A549 treated with GW870086 at 1 μM for 4 hours (cell line): ENCODE measurements at places on chromosomes 11 and 22. TPM values are rescaled to one million over a fixed set of nuclear protein-coding genes. Genes with fewer than 3 reads are reported as not detected.

Gene MYO7A
- 1.2 to 1.5 TPM (median 1.3 TPM) in 5 replicates for total RNA-seq

Gene DYNC2H1
- total RNA-seq = 5.9 to 6.9 TPM (median 6.7 TPM) in 5 replicates

Gene MS4A4A
- total RNA-seq = not detected in 5 replicates

Gene TBC1D10A
- 7.9 to 10.5 TPM (median 9.4 TPM) in 5 replicates for total RNA-seq

Gene PISD
- total RNA-seq = 20.5 to 27.7 TPM (median 25.2 TPM) in 5 replicates

Gene OMP
- total RNA-seq = not detected in 5 replicates

Gene KDM4F
- total RNA-seq = not detected in 5 replicates

Gene TRIM48
- 0.09 TPM in 1 of 5 replicates, not detected in the others for total RNA-seq

Gene TYR
- not detected in 5 replicates for total RNA-seq

Gene NCR3LG1
- 1.8 to 3.0 TPM (median 2.6 TPM) in 5 replicates for total RNA-seq

Gene DAGLA
- total RNA-seq = 5.1 to 8.2 TPM (median 7.1 TPM) in 5 replicates

Gene MUC6
- 0.01 TPM in 1 of 5 replicates, not detected in the others for total RNA-seq

Gene ADAMTS15
- 5.1 to 8.5 TPM (median 7.0 TPM) in 5 replicates for total RNA-seq

Gene DLAT
- 23.4 to 31.5 TPM (median 29.7 TPM) in 5 replicates for total RNA-seq

Gene CCDC116
- total RNA-seq = 0.09 TPM in 1 of 5 replicates, not detected in the others

Gene FIBIN
- total RNA-seq = not detected in 5 replicates

Gene GDPD5
- 8.5 to 15.9 TPM (median 12.8 TPM) in 5 replicates for total RNA-seq

Gene TAF10
- total RNA-seq = 155 to 277 TPM (median 228 TPM) in 5 replicates

Gene RNH1
- total RNA-seq = 134 to 192 TPM (median 169 TPM) in 5 replicates

Gene YPEL4
- total RNA-seq = 0.11 to 0.59 TPM (median 0.32 TPM) in 4 of 5 replicates, not detected in the other

Gene KDM4D
- 0.24 to 0.48 TPM (median 0.36 TPM) in 5 replicates for total RNA-seq

Gene CNTN5
- not detected in 5 replicates for total RNA-seq

Gene MMP12
- total RNA-seq = 0.07 to 0.09 TPM in 2 of 5 replicates, not detected in the others
